H9 (cell line): ENCODE measurements at places on chromosomes 12 and 14. TPM values are rescaled to one million over a fixed set of nuclear protein-coding genes. Genes with fewer than 3 reads are reported as not detected.

Gene CAPZA3
- not detected in 2 replicates for total RNA-seq

GRCh38 chr14:102394717-102395375 is 32.1 kb downstream of the TECPR2 start:
- DNase-seq = no peak

DNA sequence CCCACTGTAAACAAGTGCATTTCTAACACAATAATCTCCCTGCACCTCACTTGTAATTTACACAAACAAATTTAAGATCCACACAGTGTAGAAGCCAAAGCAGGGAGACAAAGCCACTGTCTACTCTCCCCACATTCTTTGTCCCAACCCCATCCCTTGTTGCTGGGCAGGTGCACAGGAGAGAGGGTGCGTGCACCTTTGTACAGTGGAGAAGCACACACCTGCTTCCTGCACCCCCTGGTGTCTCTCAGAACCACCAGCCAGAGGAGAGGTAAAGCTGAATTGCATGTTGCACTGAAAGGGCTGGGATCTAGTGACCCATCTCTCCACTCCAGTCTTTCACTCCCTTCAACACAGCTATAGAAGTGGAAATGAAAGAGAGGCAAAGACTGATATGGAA is 51.4 kb upstream of the IFNG-AS1 start:
- DNase-seq = no peak

DNA sequence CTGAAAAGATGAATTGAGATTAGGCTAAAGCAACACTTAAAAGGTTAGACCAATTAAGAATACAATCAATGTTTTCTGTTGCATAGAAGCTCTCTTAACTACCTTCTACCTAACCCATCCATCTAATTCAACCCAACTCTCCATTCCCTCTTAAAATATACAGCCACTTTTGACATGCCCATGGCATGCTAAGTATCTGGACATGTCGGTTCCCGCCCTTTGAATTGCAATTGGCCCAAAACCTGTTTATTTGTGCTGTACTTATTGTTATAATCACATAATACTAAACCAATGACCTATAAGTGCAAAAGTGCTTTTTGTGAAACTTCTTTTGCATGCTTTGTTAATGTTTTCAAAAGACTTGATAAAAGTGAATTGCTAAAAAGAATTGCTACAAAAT is 37.6 kb upstream of the APPL2 start:
- DNase-seq = no peak

- DNase-seq = no peak
Observed at GRCh38 chr12:109098183-109098604, 797 bp downstream of the UNG start.

- no peak for DNase-seq
Observed at GRCh38 chr12:64595863-64596793, 14.2 kb upstream of the RASSF3 start.
